Left kidney (tissue), 8 donors: ENCODE measurements at places on chromosomes 5 and 9. TPM values are rescaled to one million over a fixed set of nuclear protein-coding genes. Genes with fewer than 3 reads are reported as not detected.

DNA sequence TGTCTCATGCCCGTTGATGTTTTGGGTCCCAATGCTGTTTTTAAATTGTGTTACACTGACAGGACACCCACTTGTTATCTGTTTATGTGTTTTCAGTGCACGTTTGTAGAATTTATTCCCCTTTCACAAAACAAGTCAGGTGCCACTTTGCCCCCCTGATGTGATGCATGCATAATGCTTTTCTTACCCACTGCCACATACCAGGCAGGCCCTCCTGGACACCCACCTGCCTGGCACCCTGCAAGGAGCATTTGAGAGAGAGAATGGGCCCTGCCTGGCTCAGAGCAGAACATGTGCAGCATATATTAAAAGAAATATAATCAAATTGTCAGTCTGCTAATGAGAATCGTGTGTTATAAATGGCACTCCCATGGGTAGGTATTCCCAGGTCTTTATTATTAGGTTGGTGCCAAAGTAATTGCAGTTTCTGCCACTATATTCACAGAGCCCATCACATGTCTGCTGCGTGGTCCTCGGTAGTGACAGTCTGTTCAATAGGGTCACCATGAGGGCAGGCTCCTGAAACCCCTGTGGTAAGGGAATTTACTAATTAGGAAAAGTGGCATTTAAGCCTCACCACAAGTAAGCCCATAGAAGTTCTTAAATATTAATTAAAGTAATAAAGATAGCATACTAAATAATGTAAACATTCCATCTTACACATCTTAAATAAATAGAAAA lies 52.2 kb upstream of the CKMT2 start:
- no peak for DNase-seq

DNA sequence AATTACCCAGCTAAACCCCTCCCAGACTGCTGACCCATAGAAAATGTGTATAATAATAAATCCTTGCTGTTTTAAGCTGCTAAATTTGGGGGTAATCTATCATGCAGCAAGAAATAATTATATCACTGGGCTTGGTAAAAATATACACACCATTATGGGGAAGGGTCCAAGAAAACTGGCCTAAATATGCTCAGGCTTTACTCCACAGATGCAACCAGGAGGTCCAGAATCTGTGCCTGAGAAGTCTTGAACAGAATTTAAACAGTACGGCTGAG lies 102.5 kb upstream of the SLC44A1 start:
- DNase-seq: no peak

DNA sequence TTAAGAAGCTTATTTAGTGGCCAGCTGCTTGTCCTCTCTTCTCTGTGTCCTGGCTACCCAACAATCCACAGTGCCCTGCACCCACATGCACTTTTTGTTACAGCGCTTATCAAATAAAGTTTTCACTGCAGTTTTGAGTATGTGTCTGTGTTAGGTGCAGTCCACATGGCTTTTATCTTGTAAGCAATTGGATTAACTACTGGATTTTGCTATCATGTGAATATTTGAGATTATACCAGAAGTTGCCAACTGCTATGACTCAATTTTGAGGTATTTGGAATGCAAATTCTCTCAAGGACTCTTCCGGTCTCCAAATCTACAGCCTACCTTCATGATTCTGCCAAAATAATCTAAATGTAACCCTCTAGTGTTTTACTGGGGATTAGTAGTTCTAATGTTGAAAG lies 690.2 kb downstream of the NR2F1-AS1 start:
- no peak for DNase-seq

- DNase-seq: no peak
Observed at GRCh38 chr5:123865641-123866040, 353.7 kb downstream of the CSNK1G3 start.

GMCL2 gene
- polyA plus RNA-seq: not detected

ZDHHC12 gene
- polyA plus RNA-seq: 12.5 TPM

- DNase-seq: no peak
Observed at GRCh38 chr9:84371737-84372136, 31.2 kb upstream of the SLC28A3 start.
